ENCODE measurements at places on chromosomes 2 and 18.

DNA sequence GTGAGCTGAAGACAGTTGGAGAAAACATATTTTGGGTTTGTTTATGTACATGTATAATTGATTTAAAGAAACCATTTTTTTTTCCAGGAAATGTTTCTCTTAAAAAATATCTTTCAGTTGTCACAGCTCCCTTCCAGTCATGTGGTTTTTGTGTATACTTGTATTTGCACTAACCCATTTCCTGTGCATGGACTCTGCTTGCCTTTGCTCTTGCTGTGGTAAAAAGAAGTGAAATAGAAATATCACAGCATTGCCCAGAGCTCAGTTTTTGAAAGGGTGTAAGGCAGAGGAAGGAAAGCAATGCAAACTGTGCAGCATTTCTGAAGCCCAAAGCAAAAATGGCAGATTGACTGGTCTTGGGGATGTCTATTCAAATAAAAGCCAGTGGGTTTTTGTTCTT, 10.4 kb upstream of the DOCK10 start:
- peak; percentile 78 for DNase-seq

DNA sequence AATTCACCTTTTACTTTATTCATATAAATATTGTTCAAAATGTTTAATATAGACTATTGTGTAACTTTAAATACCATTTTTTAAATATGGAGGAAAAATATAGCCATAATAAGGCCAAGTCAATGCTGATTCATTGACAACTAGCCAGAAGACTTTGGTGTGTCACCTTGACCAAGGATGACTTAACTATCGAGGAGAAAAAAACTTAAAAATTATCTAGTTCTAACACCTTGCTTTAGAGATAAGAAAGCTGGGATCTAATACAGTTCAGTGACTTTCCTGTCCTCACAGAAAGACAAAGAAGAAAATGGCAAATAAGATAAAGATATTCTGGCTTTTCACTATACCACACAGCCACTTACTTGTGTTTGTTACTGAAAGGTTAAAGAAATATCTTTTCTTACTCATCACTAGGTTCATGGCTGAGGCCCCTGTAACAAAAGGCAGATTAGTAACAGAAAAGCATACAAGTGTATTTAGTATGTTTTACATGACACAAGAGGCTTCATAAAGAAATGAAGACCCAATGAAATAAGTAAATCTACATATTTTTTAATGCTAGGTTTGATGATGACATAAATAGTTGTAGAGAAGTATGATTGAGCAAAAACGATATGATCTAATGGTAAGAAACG, 65.9 kb upstream of the LRRTM1 start:
- DNase-seq, result no peak

GRCh38 chr2:234178330-234179030, 128.0 kb downstream of the SPP2 start:
- DNase-seq, result no peak

DNA sequence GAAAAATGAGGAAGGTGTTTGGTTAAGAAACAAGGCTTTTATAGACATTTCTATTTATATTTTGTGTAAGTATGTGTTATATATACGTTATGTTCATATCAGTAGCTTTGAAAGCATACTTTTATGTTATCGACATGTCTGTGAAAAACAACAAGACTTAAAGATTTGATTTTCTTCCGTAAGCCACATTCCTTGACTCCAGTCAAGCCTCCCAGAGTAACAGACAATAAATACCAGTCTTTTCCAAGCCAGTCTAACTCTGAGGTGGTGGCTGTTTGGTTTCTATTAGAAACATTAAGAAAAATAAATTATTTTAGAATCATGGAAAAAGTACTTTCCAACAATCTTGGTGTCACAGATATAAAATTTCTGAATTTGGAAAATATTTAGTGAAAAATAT, 16.3 kb upstream of the ITGAV start:
- DNase-seq, result no peak

DNA sequence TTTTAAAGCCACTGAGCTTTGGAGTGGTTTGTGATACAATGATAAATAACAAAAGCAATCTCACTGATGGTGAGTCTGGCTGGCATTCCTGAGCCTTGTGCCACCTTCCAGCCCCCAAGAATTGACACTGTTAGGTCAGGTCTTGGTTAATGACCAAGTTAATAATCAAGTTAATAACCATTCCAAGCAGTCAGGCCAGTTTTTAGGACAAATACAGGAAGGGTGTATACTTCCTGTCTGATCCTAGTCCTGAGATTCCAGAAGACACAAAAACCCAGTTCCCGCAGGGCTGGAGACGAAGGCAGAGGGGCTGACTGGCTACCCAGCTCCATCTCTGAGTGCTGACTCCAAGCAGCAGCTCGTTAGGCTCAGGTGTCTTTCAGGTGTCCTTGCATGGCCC, 74.6 kb upstream of the LAPTM4A start:
- no peak for DNase-seq

- DNase-seq, result no peak
Measured at GRCh38 chr2:110876167-110876999, 144.0 kb downstream of the ACOXL start.

DNA sequence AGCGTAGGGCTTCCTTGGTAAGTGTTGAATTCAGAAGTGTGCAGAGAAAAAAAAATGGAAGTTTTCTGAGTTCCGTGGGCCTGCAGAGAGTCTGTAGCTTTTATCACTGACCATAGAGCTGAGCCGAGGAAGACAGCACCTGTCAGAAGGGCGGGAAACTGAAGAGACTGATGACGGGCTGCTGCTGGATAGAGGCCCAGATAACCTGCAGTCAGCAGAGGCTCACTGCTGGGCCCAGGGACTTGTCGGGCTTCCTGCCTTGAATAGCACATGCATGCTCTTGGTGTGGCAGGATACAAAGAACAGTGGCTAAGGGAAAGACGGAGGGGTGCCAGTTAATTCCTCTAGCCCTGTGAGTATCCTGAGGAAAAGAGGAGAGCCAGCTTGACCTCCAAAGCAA, 166.4 kb downstream of the MGAT5 start:
- no peak for DNase-seq

DNA sequence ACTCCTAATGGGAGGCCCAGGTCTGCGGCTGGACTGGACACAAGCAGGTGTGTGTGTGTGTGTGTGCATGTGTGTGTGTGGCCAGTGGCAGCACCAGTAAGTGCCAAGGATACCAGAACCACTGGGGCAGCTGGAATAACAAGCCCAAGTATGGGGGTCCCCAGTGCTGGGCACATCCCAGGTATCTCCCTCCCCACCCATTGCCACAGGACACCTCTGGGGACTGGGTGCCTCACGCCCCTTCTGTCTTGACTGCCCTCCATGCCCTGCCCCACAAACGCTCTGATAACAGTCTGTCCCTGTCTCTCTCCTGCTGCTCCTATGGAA, 9.0 kb downstream of the SPEG start:
- no peak for DNase-seq

DNA sequence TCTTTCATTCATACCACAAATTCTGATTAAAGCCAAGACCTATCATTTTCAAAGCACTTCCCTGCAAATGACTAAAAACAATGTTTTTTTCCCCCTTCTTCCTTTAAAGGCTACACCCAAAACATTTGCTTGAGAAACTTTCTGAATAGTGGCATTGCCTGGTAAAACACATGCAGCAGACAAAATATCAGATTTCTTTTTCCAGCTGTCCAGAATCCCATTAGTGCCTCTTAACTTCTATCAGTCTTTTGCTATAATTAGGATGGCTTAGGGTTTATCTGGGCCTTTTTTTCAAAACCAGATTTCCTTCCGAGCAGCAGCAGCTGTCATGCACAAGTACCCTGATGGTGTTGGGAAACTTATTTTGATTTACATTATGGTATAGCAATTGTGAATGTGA, 50.6 kb downstream of the ALPK2 start:
- no peak for DNase-seq

DNA sequence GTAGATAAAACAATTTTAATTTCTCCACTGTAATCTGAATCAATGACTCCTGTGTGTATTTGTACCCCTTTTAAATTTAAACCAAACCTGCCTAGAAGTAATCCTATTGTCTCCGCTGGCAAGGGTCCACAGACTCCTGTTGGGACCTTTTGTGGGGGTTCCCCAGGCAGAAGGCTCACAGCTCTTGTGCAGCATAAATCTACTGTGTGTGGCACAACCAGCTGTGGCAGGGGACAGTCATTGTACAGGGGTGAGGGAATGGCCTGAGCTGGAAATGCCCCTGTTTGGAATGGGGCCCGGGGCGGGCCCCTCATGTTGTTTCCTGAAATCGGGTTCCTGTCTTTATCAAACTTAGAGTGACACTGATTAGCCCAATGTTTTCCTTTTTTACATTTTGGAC, 318.2 kb upstream of the FAM98A start:
- DNase-seq, result no peak

- DNase-seq, result no peak
Measured at GRCh38 chr2:98730707-98731040, 258 bp downstream of the MGAT4A start.

- no peak for DNase-seq
Measured at GRCh38 chr18:22827741-22828140, 105.4 kb upstream of the RBBP8 start.

DNA sequence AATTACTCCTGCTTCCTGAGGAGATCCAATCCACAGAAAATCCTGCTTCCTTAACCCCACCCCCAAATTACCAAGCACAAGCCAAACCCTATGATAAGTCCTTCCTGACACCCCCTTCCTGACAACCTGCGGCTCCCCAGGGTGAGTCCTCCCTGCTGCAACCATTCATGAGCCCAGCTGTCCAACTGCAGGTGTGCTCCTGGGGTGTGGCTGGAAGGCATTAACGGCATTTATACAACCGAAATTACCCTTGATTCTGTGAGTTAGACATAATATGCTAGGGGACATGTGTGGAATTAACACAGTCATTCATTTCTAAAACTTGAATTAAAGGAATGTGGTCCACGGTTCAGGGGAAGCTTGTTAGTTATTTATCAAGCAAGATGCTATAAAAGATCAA, 119.0 kb upstream of the ALKAL2 start:
- DNase-seq, result no peak

- DNase-seq, result no peak
Measured at GRCh38 chr2:12051831-12052230, 305.4 kb downstream of the LPIN1 start.

DNA sequence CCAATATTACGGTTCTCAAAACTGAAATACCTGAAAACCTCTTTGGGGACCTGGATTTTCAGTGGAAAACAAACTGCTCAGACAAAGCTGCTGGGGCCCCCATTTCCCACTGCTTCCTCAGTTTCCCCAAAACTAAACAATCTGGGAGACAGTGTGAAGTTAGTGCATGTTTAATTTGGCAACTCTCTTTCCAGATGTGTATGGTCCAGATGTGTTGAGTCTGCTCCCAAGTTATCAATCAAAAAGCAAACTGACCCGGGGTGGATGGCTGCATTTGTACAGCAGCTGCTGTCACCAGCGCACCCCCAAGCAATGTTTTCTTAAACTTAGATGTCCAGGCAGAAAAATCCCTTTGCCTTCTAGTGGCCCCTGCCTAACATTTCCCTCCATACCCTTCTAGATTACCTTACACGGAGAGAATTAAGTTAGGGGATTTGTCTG, 136.9 kb downstream of the COPS8 start:
- no peak for DNase-seq

DNA sequence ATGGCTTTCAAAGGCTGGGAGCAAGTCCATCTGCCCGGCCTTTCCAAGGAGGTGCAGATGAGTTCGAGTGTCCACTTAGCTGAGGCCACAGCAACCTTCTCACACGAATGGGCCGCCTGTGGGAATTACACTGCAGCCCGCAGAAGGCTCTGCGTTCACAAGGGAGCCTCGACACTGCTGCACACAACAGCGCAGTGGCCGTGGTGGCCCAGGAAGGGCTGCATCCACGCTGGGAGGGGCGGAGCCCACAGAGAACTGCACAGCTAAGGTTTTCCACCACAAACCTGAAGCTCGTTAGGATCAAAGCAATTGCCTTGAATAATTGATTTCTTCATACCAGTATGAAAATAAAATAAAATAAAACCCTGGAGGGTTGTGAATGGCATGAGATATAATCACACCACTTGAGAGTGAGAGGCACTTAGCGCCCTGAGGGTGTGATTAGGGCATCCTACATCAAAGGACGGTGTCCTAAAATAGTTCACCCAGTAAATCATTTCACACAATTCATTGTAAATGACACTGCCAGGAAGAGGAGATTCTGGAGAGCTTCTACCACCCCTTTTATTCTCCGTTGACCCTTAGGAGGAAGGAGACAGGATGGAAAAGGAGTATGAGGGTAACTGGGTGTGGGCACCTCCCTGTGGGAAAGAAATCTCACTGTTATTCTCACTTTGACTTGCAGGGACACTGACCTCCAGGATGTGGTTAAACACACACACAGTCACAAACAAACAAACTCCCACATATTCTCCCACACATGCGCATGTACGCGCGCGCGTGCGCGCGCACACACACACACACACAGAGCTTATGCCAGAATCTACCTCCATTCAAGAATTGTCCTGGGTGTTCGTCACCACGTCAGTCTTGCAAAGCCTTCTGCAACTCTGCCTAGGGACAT, 256.6 kb upstream of the ID2 start:
- DNase-seq, result peak; percentile 34

GRCh38 chr2:120305296-120305695, 40.6 kb upstream of the INHBB start:
- DNase-seq, result no peak

GRCh38 chr2:134304394-134305108, 50.7 kb downstream of the MGAT5 start:
- DNase-seq, result no peak

GRCh38 chr2:96556441-96557330, 20.1 kb downstream of the ARID5A start:
- peak; percentile 44 for DNase-seq

DNA sequence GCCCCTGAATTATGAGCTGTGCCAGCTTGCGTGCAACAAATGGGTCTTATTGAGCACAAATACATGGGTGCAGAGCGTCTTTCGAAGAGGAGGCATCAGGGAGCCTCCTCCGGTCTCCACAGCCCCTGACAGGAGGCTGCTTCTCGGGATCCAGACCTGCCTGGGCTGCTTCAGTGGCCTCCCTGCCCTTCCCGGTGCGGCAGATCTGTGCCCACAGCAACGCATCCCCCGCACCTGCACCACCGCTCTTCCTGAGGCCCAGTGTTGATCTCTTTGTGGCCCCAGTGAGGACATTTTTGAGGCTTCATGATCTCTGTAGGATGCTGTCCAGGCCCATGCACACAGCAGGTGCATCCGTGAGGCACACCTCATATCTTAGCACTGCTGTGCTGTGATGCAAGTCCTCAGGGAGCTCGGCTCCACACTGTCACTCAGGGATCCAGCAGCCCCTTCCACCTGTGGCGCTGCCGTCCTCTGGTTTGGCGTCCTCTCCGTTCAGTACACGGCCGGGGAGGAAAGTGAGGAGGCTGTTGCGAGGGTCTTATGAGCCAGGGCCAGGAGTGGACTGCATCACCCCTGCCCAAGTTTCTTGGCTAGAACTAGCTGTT, 17.4 kb downstream of the RTP5 start:
- no peak for DNase-seq

Measured in CD4-positive, alpha-beta T cell treated with Interferon alpha-2 for 1 hour (primary cell).